GM03348 (cell line): ENCODE measurements at places on chromosomes 4 and X.

DNA sequence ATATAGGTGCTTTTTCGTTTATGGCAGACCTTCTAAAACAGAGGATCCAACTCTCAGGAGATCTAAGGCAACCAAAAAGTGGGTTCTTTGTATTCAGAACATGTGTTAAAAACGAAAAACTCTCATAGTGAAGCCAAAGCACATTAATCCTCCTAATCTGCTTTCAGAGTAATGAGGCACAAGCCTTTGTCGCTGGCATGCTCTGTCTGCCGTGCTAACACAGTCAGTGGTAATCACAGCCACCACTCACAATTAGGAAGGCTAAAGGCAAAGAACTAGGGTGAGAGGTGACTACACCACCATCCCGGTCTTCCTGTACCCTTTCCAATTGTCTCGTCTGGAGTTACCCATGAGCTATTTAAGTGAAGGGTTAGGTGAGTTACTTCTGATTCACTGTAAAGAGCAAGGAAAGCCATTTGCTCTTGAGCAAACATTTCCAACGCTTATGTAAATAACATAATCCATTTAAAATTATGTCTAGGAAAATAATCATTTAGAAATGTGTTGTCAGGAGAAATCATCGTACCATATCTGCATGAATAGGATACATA lies 40.7 kb downstream of the NPY2R start:
- DNase-seq = no peak

DNA sequence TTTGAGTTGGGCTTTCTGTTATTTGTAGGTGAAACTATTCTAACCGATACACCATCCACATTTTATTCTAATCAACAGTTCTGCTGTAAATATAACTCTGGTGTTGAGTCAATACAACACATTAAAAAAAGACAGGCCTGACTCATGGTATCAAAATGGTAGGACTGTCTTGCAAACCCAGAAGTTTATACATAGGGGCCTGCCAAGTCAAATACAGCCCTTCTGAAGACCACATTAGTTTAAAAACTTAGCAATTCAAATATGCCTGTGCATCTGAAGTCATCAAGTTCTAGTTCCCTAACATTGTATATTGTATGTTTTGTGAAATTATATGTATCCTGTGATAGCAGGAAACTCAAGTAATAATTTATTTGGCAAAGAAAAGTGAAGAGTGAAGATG lies 24.4 kb upstream of the PDE5A start:
- peak; percentile 20 for DNase-seq

- DNase-seq = no peak
These were observed 33.3 kb upstream of the VCX2 start for GRCh38 chrX:8204169-8204935.

DNA sequence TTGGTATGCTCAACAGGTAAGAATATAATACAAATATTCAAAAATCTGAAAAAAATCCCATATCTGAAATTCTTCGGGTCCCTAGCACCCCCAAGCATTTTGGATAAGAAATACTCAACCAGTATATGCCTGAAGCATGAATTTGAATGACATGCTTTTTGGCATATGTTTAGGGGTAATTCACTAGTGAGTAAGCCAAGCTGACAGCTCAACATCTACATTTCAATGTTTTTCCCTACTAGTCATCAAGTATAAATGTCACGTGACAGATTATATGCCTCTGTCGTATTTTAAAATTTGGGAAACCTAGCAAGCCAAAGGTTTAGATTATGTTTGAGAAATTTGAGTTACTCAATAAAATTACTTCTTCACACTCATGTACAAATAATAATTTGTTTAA lies 125.1 kb downstream of the FGF16 start:
- peak; percentile 2 for DNase-seq

DNA sequence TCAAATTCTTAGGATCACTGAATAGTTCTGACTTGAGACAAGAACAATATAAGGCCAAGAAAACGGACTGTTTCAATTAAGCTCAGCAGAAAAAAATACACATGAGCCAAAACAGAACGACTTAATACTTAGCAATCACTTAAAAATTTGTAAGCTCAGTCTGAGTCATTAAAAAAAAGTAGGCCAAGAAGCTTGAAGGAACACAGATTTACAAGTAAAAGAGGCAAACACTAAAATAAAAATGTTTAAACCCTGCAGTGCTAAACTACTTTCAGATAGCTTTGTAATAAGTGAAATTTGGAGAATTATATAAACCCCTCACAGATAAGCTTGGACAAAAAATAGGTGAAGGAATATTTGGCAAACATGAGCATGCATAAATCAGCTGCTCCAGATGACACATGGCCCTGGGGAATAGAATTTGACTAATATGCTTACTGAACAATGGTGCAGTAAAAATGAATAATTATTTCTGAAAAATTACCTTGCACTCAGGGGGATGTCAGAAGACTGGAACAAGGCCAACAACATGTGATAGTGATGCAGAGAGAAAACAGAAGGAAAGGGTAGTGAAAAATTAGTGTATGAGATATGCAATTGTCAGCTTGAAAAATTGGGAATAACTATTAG lies 49.6 kb downstream of the LNX1 start:
- DNase-seq = peak; percentile 57

DNA sequence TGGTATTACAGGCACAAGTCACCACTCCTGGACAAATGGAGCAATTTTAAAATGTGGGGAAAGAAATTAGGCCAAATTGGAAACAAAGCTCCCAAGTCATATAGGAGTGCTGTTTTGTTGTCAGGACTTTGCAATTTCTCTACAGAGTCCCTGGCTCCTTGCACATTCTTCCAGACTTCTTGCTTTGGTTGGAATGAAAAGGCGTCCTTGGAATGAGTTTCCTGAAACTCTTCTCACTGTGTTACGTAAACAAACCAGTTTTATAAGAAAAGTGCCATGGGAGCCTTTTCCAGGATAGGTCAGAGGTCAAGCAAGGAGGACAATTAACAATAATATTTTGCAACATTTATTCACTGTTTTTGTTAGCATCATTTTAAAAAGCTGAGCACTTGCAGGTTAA lies 32.4 kb upstream of the KIT start:
- DNase-seq = no peak

DNA sequence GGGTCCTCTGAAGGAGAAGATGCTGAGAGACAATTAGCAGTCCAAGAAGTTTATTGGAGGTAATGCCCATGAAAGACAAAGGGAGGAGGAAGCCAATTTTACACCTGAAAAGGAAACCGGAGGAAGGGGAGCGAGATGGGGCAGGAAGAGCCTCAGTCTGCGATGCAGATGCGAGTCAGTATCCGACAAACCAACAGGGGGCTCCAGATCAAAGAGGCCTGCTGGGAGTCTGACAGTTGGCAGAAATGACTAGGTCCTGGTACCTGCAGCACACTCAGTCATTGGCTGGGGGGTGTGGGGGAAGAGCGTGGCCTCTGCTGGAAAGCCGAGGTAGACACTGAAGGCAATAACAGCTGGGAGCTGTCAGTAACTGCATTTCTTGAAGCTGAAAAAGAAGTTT lies 231.1 kb upstream of the CENPE start:
- DNase-seq = no peak

- DNase-seq = no peak
These were observed 7.2 kb downstream of the ZFP42 start for GRCh38 chr4:188002751-188003150.

DNA sequence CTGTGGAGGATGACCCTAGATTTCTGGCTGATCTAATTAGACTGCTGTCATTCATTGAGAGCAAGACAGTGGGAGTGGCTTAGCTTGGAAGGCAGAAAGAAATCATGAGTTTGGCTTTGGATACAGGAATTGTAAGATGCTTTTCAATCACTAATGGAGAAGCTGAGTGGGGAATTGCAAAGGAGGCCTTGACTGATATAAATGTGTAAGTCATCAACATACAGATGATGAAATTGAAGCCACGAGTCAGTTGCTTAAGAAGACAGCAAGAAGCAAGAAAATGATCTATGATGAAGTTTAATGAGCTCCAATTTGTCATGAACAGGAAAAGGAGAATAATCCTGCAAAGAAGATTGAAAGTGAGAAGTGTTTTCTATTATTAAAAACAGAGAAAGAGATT lies 136.7 kb upstream of the C1QTNF7 start:
- no peak for DNase-seq

DNA sequence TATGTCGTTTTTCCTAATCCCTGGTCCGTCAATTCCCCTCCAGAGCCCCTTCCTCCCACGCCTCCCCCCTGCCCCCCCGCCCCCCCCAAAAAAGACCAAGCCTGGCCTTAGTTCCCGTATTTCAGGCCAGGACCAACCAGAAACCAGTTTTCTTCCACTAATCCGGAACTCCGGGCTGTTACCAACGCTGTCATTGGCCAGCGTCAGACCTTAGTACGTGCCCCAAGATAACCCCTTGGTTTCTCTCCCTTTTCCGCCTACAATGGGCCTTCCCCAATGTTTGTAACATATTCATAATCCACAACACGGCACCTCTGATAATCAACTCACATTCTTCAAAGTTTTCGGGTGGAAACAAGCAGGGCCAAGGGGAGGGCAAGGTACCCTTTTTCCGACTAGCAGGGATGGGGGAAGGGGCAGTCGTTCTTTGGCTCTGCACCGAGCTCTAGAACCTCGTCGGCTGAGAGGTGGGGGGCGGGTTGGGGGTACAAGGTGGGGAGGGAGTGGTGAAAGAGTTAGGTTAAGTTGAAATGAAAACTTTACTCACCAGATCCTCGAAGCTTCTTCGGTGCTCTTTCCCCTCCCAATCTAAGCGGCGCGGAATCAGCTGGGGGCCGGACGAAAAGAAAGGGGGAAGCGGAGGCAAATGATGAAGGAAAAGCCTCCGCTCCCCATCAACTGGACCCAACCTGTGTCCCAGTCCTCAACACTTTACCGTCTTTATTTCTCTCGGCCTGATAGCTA lies 1.5 kb downstream of the BRWD3 start:
- peak; percentile 92 for DNase-seq

DNA sequence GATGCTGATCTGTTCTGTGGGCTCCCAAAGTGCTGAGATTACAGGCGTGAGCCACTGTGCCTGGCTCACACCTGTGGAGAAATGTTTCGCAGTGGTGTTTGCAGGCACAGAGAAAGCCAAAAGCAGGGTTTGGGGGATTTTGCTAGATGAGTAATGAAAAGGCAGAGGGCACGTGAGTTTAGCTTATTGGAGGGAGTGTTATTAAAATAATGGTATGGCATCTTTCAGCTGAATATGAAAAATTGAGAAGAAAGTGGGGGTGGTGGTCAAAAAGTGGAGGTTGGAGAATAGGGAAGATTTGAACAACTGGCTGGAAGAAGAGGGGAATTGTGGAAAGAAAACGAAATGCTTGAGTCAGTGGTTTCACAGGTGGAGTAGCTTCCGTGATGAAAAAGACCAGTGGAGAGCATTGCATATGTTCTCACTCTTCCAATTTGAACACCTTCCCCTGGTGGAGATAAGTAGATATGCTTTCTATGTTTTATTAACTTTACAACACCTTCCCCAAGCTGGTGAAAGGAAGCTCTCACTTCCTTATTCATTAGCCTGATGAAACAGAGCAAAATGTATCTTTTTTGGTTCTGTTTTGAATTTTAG lies 1.1 kb upstream of the CHST7 start:
- no peak for DNase-seq

DNA sequence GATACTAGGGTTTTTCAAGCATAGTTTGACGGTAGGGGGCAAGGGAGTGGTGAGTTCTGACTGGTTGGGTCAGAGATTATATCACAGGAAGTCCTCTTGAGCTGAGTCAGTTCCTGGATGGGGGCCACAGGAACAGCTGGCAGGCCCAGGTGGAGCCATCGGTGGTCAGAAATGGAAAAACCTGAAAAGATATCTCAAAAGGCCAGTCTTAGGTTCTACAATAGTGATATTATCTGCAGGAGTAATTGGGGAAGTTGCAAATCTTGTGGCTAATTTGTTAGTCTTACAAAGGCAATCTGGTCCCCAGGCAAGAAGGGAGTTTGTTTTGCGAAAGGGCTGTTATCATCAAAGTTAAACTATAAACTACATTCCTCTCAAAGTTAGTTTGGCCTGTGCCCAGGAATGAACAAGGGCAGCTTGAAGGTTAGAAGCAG lies 159.3 kb downstream of the PTCHD1 start:
- no peak for DNase-seq

DNA sequence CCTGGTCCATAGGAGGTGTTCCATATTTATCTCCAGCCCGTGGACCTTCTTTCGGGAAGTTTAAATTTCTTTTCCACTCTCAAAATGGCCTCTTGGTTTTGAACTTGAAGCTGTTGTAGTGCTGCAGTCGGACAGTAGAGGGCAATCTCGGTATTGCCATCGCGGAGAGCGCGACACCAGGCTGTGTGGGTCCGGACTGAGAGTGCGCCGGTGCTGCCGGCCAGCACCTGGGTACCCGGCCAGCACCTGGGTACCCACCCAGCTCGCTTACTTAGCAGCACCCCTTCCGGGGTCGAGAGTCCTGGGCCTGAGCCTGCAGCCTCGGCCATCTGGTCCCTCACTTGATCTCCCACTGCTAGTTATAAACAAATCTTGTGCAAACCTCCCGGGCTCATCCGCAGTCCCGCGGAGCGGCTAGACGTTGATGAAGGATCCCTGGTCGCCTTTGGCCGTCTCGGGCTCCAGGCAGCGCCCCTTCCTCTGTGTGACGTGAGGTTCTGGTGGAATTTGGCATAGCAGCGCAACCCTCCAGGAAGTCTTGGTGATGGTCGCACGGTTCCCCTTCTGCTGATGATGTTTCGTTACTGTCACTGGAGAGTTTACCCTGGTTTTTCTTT lies 18.0 kb downstream of the FAM9A start:
- no peak for DNase-seq

- peak; percentile 13 for DNase-seq
These were observed 68.4 kb downstream of the ARHGEF38 start for GRCh38 chr4:105620640-105621323.

DNA sequence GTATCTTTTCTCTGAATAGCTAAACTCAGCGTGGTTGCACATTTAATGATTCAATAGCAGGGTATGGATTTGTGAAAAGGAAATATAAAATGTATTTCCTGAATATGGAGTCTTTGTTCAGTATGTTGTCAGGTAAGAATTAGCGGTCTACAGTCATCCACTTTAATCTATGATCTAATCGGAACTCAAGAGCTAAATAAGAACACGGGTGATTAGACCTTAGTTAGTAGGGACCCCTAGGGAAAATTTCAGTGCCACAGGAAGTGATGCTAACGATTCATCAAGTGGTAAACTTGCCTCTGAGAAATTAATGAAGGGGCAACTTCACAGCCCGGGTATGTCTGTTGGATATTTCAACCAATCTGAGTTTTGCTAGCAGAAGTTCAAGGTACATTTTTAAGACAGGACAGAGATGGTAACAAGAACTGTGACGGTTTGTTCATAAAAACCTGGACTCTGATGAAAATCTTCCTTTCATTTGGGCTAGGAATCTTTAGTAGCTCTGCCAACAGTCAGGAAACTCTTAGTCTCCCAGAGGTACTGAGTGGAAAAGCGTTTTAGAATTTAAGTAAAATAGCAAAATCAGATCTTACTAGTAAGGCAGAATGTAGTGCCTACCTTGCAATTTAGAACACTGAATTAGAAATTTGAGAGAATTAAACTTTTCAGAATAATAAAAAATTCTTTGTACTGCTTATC lies 47.1 kb downstream of the PCDH7 start:
- DNase-seq = no peak

GRCh38 chr4:55169352-55169961 lies 44.1 kb upstream of the KDR start:
- DNase-seq = no peak

- DNase-seq = no peak
These were observed 42.3 kb upstream of the PPARGC1A start for GRCh38 chr4:23932186-23932585.

GRCh38 chrX:87236830-87237440 lies 280.7 kb upstream of the KLHL4 start:
- DNase-seq = no peak
